ENCODE measurements at places on chromosomes 16 and 17.

DNA sequence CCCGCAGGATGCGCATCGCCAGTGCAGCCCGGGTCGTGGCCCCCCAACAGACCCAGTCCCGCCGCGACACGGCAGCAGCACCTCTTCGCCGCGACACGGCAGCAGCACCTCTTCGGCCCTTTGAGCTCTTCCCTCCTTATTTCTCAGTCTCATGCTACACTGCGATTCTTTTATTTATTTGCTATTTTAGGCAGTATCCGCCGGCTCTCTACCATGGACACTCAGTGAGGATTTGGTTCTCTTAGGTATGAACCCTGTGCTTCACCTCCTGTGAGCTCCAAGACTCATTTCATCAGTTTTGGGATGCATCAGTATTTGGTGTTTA, 8.3 kb upstream of the MAP2K3 start:
- DNase-seq: no peak

GRCh38 chr17:41602524-41602923, 10.0 kb downstream of the KRT16 start:
- no peak for DNase-seq

DNA sequence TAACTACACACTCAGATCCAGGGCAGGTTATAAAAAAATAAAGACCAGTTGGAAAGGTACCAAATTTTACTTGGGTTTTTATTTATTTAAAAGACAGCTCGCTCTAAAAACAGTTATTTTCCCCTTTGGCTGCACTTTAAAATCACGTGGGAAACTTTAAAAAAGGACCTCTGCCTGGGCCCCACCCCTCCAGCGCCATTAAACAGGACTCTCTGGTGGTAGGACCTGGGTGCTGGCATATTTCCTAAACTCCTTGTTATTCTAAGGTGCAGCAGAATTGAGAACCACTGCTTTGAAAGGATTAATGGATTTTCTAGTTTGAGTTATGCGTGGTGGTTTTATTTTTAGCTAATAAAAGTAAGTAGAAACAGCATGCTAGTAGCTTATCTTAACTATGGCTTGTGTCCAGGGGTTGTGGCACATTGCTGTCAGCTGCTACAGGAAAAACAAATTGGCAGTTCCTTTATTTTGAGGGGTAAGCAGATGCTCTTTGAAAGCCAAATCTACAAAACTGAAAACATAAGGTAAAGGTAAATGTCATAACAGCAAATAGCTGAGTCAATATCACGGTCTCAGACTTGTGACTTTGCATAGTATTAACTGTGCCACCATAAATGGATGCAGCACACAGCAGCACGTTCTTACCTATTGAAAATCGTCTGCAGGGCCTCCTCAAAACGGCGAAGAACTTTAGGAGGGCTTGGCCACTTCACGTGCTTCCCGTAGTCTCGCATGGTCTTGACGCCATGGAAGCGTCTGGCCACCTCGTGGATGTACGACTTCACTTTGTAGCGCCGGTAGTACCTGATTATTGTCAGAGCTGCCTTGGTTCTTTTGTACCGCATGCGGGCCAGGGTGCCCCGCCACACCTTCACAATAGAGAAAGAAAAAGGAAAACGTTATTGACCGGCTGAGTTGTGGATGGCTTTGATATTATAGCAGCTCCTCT, 172.0 kb downstream of the CDK5R1 start:
- DNase-seq: no peak

- DNase-seq: no peak
Measured at GRCh38 chr17:29787995-29788394, 142.0 kb downstream of the SSH2 start.

DNA sequence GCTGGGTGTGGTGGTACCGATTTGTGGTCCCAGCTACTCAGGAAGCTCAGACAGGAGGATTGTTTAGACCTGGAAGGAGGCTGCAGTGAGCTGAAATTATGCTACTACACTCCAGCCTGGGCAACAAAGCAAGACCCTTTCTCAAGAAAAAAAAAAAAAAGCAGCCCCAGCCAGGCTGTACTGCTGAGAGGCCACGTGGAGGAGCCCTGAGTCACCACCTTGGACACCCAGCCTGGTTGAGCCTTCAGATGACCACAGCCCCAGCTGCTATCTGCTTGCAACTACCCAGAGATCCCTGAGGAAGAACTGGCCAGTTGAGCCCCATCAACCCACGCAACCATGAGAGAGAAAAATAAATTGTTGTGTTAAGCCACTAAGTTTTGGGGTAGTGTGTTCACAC, 23.6 kb upstream of the GPRC5C start:
- DNase-seq: no peak

GRCh38 chr17:36972905-36973304, 24.2 kb downstream of the AATF start:
- no peak for DNase-seq

- no peak for DNase-seq
Measured at GRCh38 chr17:6711681-6712057, 1.5 kb downstream of the SLC13A5 start.

DNA sequence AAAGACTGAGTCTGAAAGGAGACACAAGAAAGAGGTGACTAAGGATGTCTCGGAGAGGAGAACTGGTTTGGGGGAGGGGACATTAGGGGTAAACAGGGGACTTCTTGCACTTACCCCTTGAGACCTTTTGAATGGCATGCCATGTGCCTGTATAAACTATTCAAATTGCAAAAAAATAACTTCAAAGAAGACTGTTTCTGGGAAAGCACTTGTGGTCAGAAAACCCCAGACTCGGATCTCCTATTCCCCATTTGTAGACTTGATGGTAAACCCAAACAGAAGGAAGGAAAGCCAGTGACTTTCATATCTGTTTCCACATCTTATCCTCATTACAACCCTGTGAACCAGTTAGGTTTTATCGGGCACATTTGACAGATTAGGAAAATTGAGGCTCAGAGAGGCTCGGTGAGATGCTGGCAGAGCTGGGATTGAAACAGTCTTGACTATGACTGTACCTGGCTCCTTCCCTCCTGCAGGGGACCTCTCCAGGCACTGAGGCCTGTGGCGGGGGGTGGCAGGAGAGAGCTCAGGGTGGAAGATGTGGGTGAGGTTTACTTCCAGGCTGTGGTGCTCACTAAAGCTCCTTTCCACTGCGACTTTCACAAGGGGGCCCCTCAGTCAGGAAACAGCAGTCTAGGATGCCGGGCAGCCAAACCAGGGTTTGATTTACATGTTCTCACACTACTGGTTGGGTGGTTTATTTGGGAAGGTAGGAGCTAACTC, 30.5 kb upstream of the PLCG2 start:
- no peak for DNase-seq

GRCh38 chr17:45641541-45641940, 142.6 kb upstream of the CRHR1 start:
- no peak for DNase-seq

- no peak for DNase-seq
Measured at GRCh38 chr17:9941305-9941704, 36.2 kb upstream of the RCVRN start.

GRCh38 chr16:57531635-57532265, 4.6 kb downstream of the CCDC102A start:
- no peak for DNase-seq

DNA sequence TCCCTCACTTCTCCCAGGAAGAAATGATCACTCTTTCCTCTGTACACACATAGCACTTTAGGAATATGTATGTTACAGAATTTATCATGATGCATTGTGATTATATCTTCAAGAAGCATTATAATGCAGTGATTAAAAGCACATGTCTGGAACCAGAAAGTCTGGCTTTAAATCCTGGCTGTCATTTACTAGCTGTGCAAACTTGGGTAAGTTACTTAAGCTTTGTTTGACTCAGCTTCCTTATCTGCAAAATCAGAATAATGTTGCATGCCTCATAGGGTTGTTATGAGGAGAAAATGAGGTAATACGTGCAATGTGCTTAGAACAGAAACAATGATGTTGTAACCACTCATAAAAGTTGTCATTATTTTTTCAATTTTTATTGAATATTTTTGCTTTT, 156.3 kb upstream of the ZKSCAN2 start:
- no peak for DNase-seq

GRCh38 chr17:37142294-37142896, 193.6 kb downstream of the AATF start:
- no peak for DNase-seq

GRCh38 chr17:10558049-10558448, 8.6 kb upstream of the MYH2 start:
- DNase-seq: no peak

- DNase-seq: no peak
Measured at GRCh38 chr17:3589784-3590183, 19.4 kb downstream of the TRPV1 start.

DNA sequence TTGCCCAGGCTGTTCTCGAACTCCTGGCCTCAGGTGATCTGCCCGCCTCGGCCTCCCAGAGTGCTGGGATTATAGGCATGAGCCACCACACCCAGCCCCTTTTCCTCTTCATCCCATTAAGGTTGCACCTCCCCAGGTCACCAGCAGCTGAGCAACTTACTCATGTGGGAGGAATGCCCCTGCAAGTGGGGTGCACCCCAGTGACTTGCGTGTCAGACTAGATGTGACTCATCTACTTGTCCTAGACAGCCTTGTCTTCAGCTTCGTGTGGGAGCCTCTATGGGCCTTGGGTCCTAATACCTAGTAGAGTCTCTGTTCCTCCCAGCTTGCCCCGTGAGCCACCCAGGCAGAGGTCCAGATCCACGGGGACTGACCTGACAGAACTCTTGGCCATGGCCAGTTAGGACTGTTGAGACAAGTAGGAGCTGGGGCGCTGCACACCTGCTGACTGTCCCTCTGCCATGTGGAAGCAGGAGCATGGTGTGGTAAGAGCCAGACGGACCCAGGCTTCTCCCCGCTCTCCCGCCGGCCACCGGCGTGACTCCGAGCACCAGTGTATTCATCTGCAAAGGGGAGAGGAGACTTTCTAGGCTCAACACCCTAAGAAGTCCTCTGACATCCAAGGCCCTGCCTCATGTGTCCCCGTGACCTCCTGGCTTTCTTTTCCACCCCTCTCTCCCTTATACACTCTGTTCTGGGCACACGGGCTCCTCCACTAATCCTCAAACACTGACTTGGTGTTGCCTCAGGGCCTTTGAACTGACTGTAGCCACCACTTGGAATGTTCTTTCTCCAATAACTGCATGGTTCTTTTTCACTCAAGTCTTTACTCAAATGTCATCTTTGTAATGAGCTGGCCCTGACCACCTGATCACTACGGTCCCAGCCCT, 11.6 kb upstream of the CBX4 start:
- DNase-seq: no peak

DNA sequence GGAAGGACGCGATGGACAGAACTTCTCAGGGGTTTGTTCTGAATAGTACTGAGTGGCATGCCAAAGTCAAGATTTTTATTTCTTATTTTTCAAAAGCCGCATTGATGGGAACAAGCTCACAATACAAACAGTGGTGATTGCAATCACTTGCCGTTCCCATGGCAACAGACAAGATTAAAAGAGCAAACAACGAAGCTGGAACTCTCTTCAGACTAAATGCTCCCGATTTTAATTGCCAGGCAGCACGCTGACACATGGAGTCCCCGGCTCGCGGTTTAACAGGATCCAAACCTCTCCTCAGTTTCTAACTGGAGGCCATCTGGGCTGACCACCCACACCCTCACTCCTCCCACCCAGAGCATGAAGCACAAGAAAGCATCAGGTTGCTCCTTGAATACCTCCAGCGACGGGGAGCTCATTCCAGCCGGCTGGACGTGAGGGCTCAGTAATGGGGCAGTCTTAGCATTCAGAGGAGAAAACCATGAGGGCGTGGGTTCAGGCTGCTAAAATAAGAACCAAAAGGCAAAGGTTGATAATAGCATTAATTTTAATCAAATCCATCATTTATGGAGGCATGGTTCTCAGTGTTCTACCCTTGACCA, 41.5 kb downstream of the AIPL1 start:
- no peak for DNase-seq

DNA sequence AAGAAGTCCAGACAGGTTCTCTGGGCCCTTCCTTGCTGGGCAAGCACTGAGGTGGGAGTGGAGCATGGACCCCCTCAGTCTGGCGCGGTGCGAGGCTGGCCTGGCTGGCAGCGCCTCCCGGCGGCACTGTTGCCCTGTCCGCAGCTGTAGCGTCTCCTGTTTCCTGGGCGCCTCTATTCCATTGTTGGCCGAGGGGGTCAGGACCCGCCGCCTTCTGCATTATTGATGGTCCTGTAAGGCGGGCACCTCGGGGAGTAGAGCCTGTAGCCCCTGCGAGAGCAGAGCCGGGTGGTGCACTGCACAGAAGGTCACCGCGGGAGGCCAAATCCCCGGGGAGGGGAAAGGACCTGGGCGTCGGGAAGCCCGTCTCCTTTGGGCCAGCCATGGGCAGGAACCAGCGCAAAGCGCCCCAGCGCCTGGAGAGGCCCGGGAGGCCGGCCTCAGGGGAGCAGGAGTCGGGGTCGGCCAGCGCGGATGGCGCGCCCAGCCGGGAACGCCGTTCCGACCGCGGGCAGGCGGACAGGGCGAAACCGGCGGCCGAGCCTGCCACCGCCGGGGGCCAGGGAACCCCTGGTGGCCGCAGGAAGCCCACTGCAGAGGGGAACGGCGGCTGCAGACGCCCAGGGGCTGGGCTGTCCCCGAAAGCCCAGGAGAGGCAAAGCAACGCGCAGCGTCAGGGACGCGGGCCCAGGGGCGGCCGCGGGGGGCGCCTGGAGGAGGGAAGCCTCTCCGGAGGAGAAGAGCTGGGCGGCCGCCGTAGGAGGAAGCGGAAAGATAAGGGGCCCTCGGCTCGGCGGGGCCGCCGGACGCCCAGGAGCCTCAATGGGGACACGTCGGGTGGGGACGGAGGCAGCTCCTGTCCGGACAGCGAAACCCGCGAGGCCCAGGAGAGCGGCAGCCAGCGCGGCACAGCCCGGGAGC, at the start of gene MYO15B:
MYO15B (plus strand) TSS at position 126 of the 921 bp plus-strand sequence; CDS start at position 384, 258 bp downstream.
- DNase-seq: peak; percentile 39

DNA sequence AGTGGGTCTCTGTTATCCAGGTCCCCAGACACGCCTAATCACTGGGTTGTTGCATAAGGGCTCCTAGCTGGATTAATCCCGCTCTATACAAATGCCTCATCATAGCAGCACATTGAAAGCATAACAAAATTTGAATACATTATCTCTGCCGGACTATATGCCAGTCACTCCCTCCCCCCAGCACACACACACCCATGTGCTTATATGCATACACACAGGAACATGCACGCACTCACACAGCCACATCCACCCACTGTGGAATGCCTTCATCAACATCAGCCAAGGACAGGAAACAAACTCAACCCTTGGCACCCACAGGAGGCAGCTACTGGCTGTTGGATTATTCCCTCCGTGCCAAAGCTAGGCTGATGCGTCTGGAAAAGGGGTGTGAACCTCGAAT, 3.5 kb upstream of the CDH13 start:
- no peak for DNase-seq

DNA sequence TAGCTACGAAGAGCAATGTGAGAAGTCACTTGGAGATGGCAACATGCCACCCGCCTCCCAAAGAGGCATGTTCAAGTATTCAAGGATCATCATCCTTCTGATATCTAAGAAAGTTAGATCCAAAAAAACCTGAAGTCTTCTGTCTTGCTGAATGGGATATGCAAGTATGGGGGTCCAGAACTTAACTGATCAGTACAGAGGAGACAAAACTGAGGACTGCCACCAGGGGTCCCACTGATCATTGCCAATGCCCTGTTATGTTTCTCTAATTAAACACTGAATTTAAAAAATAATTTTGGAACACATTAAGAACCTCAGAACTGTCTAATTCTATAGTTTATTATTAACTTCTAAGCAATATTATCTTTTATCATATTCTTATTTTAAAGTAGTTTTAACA, 99.7 kb downstream of the CDH8 start:
- no peak for DNase-seq

Data from substantia nigra (tissue), 51 donors.